Stimulated activated CD8-positive, alpha-beta memory T cell treated with anti-CD3 and anti-CD28 coated beads, Interleukin-12 subunit alpha, Interleukin-12 subunit beta, amount 100 ng/mL, for 4 hours (primary cell): ENCODE measurements at places on chromosomes 6 and 20.

DNA sequence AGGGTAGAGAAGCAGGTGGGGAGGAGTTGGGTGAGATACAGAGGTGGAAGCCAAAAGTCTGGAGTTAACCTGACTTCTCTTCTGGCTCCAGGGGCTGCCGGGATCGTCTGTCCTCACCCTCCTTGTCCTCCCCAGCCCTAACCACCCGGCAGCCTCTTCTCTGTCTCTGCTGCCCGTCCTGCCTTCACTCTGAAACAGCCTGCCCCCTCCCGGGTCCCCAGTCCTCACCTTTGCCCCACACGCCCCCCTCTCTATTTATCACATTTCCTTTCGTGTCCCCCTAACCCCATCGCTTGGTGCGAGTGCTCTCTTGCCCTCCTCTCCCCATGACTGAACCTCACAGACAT is 5.7 kb downstream of the RING1 start:
- no peak for DNase-seq

GRCh38 chr6:25944688-25945574 is 14.4 kb upstream of the SLC17A2 start:
- DNase-seq = no peak

DNA sequence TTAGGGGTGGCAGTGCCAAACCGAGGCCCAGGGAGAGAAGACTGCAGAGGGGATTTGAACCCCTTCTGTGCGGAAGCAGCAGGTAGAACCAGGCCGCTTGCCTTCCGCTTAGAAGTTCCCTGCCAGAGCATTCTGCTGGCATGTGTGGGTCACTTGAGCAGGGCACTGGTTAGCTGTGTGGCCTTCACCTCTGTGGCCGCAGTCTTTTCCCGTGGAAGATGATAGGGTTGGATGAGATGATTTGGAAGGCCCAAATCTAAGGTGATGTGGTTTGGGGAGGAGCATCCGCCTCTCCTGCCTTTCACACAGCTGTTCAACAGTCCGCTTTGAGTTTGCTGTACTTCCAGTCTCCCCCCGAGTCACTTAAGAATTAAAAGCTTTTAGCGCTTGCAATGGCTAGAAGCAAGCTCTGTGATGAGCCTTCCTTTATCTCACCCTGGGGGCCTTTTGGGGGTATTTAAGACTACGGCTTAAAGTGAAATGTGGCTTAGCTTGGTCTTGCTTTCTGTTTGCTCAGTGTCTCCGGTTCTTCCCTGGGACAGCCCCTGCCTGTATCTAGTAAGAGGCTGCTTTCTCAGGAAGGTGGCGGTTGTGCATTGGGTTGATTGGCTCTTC is 743 bp downstream of the CMTR1 start:
- DNase-seq = peak; percentile 6

DNA sequence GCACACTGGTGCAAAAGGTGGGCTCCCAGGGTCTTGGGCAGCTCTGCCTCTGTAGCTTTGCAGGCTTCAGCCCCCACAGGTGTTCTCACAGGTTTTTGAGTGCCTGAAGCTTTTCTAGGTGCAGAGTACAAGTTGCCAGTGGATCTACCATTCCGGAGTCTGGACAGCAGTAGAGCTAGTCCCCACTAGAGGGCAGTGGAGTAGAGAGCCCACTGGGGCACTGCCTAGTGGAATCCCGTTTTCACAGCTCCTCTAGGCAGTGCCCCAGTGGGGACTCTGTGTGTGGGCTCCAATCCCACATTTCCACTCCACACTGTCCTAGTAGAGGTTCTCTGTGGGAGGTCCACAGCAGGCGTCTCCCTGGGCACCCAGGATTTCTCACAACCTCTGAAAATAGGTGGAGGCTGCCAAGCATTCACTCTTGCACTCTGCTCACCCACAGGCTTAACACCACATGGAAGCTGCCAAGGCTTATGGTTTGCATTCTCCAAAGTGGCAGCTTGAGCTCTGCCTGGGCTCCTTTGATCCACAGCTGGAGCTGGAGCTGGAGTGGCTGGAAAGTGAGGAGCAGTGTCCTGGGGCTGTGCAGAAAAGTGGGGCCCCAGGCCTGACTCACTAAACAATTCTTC is 86.3 kb upstream of the PROKR2 start:
- no peak for DNase-seq

- no peak for DNase-seq
Measured at GRCh38 chr6:19549109-19549508, 288.1 kb upstream of the ID4 start.

GRCh38 chr6:142871910-142872331 is 73.1 kb downstream of the HIVEP2 start:
- DNase-seq = peak; percentile 22

GRCh38 chr20:37615340-37616109 is 78.3 kb upstream of the CTNNBL1 start:
- DNase-seq = no peak

DNA sequence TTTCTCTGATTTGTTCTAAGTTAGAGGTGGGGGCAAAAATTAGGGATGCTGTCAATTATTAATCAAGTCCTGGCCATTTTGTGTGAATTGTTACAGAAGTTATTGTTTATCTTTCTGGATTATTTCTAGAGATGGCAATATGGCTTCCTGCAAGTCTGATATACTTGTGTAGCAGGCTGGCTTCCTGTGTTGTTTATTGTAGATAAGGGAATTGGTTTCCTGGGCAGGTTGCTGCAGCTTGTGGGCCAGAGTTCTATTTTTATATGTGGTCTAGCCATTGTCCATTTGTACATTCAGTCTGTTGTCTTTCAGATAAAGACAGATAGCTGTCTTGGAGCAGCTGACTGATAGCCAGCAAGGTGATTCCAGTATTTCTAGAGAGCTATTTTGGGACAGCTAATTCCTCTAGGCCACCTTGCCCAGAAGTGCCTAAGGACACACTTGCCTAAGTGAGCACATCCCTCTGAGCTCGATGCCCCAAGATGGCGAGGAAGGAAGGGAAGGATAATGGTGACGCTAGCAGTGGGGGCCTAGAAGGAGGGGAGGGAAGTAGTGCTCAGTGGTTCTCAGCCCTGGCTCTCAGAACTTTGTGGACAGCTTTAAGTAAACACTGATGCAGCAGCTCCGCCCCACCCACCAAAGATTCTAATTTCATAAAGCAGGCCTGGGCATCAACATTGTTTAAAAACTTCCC is 25.5 kb downstream of the DDO start:
- no peak for DNase-seq

DNA sequence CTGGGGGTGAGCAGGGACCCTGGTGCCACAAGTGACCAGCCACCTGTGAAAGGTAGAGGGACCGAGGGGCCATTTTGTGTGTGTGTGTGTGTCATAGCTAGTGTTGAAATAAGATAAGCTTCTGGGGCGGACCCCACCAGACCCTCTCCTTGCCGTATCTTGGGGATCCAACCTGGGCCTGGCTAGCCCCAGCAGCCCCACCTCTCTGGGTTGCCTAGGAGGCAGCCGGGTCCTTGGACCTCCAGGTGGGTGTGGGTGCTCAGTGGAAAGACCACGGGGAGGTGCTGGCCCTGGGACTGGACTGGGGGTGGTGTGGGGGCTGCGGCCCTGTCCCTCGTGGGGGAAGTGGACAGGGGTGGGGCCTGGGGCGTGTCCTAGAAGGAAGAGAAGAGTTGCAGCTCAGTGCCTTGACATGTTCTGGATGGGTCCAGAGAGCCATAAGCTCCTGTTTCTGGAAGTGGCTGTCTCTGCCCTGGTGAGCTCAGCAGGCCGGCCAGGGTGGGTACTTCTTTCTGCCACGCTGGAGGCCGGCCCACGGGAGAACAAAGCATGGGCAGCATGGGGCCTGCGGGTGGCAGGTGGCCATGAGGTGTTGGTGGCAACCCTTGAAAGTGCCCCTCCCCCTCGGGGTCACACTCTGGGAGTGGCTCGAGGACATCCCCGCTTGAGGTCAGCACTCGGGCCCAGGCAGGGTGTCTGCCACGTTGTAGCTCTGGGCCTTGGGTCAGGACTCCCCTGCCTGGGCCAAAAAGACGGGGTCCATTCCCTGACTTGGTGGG is 8.4 kb downstream of the RBBP8NL start:
- no peak for DNase-seq

DNA sequence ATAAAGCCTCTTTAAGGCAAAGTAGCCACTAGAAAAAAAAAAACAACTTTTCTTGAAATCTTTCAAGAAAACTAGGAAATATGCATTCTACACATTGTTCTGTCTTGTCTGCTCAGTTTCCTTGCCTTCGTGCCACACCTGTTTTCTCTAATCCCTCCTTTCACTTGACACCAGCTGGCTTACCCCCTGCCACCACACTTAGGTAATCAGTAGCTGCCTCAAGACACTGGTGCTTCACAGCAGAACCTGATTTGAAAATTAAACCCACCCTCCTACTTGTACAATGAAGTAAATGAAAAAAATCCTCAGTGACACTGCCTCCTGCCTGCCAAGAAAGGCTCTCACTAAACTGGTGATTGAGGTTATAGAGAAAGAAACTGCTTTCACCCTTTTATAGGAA is 45.8 kb upstream of the SCML4 start:
- DNase-seq = no peak

GRCh38 chr6:120871416-120872261 is 462.6 kb downstream of the TBC1D32 start:
- DNase-seq = no peak

- no peak for DNase-seq
Measured at GRCh38 chr20:13909067-13909466, 81.3 kb downstream of the SEL1L2 start.

DNA sequence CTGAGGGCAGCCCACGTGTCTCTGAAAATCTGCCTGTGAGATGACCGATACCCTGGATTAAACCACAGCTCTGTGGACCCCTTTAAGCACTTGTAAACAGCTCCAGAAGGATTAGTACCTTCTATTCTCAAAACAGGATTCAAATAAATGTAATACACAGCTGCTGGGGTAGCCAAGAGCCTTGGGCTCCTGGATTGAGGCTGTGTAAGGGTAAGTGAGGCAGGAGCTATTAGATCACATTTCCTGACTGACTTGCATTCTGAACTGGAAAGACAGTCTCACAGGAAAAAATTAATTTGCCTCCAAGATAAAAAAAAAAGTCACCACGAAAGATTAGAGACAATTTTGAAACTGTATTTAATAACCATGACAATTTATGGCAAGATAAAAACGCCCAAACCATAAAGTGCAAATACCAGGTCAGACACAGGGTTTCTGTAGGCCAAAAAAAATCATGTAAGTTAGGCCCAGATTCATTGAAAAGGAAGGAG is 78.0 kb downstream of the TRMT11 start:
- no peak for DNase-seq

- no peak for DNase-seq
Measured at GRCh38 chr6:10397756-10398445, 17.0 kb downstream of the TFAP2A start.

GRCh38 chr6:100979267-100979666 is 98.1 kb upstream of the ASCC3 start:
- DNase-seq = no peak

DNA sequence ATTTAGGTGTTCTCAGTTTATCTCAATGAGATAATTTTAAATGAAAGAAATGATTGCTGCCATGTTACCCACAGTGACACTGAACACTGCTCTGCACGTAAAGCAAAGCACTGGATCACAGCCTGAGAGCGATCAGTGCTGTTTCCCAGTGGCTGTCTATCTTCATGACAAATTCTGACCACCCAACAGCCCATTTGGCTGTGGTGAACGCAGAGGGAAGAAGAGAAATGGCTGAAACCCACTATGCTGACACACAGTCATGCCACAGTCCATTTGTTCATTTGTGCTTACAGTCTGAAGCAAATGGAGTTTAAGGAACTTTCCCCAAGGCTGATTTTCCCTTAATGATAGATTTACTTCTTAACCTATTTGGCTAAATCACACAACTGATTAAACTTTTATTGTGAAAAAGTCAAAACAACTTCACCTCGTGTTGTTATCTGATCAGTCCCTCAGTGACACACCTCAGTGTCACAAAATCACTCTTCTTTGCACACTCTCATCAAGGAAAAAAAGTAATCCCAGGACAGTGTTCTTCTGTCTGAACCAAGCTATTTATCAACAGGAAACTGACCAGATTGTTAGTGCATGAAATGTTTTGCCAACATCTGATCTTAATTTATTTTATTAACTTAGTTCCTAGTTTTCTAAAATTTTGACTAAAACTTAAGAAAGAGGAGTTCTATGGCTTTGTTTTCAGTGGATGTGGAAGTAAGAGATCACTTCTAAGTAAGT is 225.1 kb downstream of the TBX18 start:
- DNase-seq = no peak

DNA sequence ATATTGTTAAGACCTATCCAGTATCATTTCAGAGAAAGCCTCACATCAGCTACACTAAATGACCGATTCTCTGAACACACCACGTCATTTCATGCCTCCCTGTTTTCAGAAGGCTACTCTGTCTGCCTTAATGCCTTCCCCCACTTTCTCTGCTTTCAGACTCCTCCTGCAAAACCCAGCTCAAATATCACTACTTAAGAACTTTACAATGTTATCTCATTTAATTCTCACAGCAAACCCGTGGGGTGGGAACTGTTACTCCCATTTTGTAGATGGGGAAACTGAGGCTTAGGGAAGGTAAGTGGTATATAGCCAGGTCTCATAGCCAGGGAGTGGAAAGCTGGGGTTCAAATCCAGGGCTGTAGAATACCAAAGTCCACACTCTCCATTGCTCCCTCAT is 2.8 kb downstream of the CYP24A1 start:
- DNase-seq = no peak

GRCh38 chr20:54197621-54198604 is 10.0 kb upstream of the PFDN4 start:
- DNase-seq = no peak

DNA sequence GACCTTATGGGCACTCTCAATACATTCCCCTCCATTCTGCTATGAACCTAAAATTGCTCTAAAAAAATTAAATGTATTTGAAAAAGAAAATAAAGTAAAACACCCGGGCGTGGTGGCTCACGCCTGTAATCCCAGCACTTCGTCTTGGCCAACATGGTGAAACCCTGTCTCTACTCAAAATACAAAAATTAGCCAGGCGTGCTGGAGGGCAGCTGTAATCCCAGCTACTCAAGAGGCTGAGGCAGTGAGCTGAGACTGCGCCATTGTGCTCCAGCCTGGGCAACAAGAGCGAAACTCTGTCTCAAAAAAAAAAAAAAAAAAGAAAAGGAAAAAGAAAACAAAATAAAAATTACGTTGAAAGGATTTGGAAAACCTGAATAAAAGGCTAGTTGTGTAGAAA is 60.5 kb downstream of the CD164 start:
- no peak for DNase-seq

DNA sequence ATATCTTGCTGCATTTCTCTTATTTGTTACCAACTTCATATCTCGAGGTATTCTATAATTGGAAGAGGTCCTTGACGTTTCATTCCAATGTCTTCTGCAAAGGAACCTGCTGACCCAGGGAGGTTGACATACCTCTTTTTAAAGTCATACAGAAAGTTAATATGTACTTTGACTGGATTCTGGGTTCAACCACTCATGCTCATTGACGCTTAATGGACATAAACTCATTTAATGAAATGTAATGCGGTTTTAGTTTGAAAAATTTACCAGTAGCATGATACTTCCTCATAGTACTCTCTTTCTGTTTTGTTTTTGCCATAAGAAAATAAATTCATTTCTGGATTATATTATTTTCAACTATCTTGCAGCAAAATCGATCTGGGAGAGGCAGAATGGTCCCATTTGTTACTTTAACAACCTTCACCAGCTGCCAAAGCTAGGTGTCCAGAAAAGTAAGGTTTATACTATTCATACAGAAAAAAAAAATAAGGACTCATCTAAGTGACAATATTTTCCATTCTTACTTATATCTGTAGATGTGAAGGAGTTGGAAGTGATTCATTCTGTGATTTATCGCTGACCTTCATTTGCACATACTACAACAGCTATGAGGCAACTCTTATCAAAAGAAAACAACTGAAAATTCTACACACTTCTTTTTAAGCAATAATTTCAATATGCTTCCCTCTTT is 101.6 kb downstream of the ATXN1 start:
- no peak for DNase-seq
